ENCODE measurements at places on chromosomes 6 and 20.

DNA sequence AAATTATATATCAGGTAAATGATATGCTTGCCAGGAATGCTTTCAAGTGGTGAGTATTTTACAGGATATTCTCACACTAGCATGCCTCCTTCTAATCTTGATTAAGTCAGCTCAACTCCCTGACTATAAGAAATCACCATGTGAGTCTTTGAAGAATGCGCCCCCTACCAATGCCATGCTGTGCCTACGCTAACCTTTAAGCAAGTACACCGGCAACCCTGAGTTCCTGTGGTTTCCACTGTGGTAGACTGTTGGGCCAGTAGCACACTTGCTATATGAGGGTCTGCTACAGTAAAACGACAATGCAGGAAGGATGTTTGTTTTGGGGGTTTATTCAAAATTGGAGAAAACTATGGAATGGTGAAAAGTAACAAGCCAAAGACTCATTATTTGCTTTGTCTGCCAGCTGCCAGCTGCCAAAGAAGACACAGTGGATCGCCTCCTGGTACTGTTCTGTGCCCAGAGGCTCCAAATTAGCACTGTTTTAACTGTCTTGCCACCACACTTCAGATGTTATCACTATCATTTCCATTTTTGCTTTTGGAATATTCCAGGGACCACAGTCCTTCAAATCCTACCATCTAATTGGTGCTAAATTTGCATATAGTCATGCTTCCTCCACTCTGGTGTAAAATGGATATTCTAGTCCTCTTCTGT is 333.5 kb downstream of the RNGTT start:
- no peak for DNase-seq

DNA sequence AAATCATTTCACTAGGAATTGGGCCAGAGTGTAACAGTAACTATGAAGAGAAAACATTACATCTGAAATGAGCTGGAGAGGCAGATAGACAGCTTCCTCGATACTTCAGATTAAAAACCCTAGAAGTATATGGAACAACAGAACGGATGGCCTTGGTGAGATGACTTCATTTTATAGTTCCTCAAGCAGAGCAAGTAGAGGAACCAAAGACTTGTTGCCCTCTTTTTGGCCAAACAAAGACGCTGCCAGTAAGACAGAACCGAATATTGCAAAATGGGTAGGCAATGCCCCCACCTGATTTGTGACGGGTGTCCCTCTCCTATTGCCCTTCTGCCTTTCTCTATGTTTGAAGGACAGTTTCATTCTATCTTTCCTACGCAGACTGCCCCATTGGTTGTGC is 53.5 kb downstream of the AGPAT4 start:
- DNase-seq, result no peak

DNA sequence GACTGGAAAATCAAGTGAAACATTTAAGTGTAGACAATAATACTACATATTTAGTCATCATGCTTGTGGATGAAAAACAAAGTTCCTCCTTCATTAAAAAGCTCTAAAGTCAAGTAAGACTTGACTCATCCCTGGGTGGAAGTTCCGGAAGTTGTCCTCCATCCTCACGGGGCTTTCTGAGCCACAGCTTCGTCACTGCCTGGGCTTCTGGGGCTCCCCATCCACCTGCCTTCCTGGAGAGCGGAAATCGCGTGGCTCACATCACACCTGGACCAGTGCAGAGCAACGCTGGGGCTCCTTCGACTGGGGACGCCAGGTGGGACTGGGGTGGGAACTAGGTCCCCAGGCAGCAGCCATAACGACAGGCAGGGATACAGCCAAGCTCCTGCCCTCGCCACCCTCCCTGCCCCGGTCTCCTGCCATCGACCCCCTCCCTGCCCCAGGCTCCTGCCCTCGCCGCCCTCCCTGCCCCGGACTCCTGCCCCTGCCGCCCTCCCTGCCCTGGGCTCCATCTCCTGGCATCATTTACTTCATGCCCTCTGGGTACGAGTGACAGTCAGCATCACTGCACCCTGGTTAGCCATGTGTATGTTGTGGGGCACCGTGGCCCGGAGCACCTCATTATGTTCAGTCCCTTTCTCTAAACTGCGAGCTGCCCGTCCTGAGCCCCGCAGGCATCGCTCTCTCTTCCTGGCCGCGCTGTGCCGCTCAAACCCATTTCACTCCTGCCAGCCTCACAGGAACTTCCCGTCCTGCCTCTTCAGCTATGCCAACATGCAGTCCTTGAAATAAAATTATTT is 12.9 kb downstream of the THBS2 start:
- no peak for DNase-seq

DNA sequence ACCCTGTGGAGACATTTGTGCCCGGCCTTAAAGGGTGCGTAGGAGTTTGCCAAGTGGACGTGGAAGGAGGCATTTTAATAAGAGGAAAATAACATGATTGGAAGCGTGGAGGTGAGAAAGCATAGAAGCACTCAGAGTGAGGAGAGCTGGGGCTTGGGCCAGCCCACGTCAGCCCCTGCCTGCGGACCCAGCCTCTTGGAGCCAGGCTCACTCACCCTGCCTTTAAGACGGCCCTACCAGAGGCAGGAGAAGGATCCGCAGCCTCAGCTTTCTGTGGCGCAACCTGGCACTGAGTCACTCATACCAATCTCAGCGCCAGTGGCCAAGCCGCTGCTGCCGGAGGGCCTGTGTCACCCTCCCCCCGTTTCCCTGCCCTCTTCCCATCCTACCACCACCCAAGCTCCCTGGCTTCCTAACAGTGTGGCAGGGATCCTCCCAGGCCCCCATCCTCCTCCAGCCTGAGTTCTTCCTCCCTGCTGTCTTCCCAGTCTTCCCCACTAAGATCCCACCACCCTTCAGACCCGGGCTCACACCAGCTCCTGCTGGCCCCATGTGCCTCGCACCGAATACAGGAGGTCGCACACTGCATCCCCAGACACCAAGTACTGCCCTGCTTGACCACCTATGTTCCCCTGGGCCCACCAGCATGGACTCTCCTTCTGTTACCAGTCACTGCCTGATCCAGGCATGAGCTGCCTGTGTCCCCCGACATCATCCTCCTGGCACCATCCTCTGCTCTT is 285.2 kb downstream of the UST start:
- DNase-seq, result peak; percentile 93

GRCh38 chr6:155310596-155310995 is 3.7 kb downstream of the TFB1M start:
- DNase-seq, result no peak

DNA sequence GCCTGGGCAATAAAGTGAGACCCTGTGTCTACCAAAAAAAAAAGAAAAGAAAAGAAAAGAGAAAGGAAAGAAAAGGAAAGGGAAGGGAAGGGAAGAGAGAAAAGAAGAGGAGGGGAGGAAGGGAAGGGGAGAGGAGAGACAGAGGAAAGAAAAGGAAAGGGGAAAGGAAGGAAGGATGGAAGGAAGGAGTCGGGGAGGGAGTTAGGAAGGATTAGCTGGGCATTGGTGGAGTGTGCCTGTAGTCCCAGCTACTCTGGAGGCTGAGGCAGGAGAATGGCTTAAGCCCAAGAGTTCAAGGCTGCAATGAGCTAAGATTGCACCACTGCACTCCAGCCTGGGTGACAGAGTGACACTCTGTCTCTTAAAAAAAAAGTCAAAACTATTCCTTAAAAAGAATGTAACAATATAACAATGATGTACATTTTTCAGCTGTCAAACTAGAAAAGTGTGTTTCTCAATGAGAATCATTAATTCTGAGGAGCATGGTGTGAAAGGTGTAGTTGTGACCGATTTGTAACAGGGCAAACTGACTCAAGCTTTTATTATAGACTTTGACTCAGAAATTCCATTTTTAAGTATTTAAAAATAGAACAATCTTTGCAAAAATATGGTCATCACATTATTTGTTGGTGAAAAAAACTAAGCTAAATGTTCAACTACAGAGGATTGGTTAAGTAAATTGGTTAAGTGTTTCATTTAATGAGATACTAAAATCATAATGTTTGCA is 14.7 kb downstream of the SNRPB start:
- no peak for DNase-seq

DNA sequence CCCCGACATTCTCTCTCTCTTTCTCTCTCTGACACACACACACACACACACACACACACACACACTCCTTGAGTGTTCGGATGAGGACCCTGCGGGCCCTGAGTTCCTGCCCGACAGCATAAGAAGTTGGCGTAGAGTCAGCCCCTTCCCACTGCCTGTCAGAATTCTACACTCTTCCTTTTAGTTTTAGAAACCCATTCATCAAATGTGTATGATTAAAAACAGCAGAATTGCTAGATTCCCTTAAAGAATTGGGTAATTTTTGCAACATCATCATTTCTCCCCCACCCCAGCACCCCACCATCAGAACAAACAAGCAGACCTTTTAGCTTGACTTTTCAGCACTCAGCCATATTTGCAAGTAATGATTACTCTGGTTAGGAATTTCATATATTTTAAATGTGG is 322.8 kb downstream of the FARS2 start:
- DNase-seq, result no peak

- no peak for DNase-seq
These were observed 50.8 kb upstream of the NRN1 start for GRCh38 chr6:6057442-6058053.

DNA sequence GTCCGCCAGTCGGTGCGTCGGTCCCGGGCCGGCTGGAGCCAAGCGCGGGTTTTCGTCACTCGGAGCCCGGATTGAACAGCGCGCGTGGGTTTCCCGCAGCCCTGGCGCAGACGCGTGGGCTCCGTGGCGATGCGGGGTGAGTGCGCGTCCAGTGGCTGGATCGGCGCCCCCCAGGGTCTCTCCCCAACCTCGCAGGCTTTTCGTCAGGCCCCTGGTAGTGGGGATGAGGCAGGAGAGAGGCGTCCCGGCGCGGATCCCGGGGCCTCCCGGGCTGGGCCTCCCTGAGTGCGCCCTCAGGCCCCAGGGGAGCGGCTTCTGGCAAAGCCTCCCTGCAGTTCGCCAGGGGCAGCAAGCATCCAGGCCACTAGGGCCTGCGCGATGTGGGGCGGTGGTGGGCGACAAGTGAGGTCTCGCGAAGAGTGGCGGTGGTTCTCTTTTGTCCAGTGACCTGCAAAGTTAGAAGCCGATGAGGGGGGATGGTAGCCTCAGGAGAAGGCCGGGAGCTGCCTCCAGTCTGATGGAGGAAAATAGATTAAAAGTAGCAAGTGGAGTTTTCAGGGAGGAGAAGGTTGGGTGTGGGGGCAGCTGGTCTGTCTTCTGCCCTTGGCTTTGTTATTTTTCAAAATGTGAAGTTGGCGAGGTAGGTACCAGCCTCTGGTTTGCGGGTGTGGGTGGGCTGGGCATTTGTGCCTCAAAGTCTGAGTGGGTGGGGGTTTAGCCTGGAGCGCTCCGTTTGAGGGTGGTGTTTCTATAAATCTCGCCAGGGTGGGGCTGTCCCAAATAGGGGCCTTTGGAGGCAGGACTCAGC is 1.6 kb downstream of the TOX2 start:
- DNase-seq, result no peak

- DNase-seq, result no peak
These were observed 8.6 kb upstream of the SLC4A11 start for GRCh38 chr20:3247638-3248037.

DNA sequence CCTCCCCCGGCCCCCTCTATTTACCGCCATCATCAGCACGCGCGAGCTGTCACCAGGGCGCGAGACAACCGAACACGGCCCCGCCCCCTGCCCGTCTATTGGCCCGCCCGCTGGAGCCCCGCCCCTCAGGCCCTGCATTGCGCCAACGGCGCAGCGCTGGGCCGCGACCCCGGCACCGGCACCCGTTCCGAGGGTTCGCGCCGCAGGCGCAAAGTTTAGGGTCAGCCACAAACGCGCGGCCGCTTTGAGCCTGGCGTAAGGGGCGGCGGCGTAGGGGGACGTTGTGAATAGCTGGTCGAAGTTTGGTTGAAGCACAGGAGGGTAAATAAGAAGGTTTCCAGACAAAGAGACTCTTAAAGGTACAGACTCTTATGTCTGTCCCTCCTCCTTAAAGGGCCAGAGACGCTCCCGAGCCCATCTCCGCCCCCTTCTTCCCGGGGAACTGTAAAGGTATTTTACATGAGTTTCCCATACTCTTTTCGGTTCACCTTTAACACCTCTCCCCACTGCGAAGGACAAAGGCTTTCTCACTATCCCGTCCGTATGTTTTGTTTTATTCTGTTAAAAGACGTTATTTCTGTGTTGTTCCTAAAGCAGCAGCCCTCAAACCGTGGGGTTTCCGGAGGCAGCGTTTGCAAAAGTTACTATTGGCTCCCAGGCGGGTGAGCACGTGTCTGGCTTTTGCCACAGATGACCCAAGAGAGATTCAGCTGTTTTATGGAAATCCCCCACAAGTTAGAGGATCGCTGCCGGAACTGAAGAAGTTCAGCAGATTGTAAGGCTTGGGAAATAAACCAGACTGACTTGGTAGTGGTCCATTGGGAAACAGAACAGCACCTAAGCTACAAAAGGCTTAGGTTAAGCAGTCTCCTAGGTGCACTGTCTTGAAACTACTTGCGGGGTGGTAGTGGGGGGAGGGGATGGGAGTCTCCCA is at the start of gene USP49:
Gene USP49, minus strand, starts transcription at position 76 of the 934 bp plus-strand sequence. CDS start 88,392 bp downstream, outside the sequence.
- DNase-seq, result peak; percentile 83

DNA sequence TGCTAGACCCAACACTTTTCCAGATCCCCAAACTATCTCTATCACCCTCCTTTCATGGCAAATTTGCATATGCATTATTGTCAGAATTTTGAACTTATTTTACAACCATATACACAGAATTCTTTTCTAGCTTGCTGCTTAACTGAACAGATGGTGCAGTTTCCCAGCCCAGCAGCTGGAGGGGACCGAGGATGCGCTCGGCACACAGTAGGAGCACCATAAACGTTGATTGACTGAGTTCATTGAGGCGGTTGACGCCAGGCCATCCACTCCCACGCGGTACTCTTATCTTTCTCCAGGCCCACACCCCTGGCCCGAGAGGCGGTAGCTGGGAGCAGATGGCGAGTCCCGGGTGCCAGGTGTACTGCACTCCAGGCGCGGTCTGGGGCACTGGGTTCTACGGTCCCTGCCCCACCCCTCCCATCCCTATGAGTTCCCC is 6.8 kb upstream of the SOX4 start:
- no peak for DNase-seq

DNA sequence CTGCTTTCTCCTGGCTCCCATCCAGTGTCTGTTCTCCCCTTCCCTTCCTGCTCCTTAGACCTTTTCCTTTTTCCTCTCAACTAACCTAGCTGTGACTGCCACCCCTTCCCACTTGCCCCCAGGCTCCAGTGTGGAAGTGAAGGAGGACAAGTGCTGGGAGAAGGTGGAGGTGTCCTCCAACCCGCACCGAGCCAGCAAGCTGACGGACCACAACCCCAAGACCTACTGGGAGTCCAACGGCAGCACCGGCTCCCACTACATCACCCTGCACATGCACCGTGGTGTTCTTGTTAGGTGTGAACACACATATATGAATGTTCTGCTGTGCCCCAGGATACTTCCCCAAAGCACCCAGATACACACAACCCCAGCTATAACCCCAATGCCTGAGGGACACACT is 18.5 kb downstream of the CUL9 start:
- DNase-seq, result peak; percentile 45
